ENCODE measurements at places on chromosomes 12 and 14. TPM values are rescaled to one million over a fixed set of nuclear protein-coding genes. Genes with fewer than 3 reads are reported as not detected.

The NUAK1 gene
- total RNA-seq, result 1.6 TPM

DNA sequence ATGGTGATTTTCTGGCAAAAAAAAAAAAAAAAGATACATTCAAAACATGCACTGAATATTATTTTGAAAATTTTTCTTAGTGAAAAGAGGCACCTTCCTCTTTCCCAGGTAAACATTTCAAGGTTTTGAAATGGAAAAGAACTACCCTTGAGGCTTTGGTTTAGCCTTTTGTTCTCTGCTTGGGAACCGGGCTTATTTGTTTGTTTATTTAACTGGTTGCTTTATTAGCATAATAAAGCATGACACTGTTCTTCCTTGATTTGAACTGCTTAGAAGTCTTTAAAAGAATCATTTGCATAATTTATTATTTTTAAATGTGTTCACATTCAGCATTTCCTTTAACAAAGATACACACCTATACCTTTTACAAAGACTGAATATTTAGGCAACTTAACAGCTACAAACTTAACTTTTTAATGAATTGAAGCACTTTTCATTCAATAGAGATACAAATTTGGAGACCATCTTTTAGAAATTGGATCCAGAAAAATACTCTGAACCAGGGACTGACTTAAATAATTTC, 174.5 kb downstream of the FBXL14 start:
- H3K27me3 ChIP-seq, result no peaks in the 10 kb centered on the region
- H3K36me3 ChIP-seq, result peaks cover 22% of the 10 kb centered on the region
- H3K4me3 ChIP-seq, result no peak overlapping the region
- H3K4me1 ChIP-seq, result peaks cover 15% of the 10 kb centered on the region

DNA sequence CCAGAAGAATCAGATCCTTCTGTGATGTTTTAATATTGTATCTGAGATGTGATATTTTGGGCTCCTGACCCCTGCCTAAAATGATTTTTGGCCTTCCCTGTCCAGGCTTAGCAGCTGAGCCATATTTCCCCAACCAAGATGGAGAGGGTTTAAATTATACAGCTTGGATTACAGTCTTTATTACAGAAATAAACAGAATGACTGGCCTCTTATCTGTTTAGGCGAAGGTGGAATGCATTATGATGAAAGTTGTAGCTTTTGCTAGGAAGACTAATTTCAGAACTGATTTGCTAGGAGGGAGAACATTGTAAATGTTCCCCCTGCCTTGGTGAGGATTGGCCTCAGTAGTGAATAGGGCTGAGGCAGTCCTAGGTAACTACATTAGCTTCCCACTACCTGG, 23.3 kb downstream of the BMAL2 start:
- no peaks in the 10 kb centered on the region for H3K27me3 ChIP-seq
- H3K4me1 ChIP-seq, result no peaks in the 10 kb centered on the region
- DNase-seq, result no peak
- H3K27ac ChIP-seq, result no peak overlapping the region
- H3K36me3 ChIP-seq, result no peaks in the 10 kb centered on the region
- no peak overlapping the region for H3K4me3 ChIP-seq

The NEUROD4 gene
- total RNA-seq, result not detected

- no peak overlapping the region for H3K4me3 ChIP-seq
- no peaks in the 10 kb centered on the region for H3K36me3 ChIP-seq
- no peak overlapping the region for H3K27ac ChIP-seq
- DNase-seq, result no peak
Measured at GRCh38 chr14:43525658-43526057, 981.4 kb downstream of the FSCB start.

The GSC gene
- total RNA-seq, result not detected

The RAPGEF3 gene
- total RNA-seq, result 0.25 TPM

DNA sequence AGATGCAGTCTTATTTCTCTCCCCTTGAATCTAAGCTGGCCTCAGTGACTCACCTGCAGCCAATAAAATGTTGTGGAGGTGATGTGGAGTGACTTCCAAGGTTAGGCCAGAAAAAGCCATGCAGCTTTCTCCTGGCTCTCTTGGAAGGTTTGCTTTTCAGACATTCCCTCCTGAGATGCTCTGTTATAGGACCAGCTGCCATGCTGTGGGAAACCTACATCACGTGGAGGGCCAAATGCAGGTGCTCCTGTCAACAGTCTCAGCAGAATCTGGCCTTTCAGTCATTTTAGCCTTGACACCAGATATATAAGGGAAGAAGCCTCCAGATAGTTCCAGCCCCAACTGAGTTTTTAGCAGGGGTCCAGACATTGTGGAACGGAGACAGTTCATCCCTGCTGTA, 38.1 kb upstream of the DACT1 start:
- DNase-seq, result no peak
- H3K4me3 ChIP-seq, result no peak overlapping the region
- no peak overlapping the region for H3K27ac ChIP-seq
- no peaks in the 10 kb centered on the region for H3K4me1 ChIP-seq

The TNS2 gene
- total RNA-seq, result 2.4 TPM

DNA sequence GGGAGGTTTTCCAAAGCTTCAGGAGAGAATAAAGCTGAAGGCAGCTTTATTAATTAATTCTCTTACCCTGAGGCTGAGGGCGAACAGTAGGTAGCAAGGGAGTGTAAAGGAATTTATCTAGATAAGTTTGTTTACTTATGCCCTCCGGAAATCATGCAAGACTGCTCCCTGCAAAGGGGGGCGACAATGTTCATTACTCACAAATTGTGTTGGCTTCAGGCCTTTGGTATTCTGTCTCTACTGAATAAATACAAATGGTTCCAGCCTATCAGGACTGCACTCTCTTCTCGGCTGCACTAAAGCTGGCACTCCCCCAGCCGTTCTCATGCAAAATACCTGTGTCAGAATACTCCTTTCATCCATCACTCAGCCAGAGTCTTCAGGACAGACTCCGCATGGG, 120.8 kb downstream of the PPHLN1 start:
- no peak overlapping the region for H3K27ac ChIP-seq
- H3K36me3 ChIP-seq, result peaks cover 41% of the 10 kb centered on the region
- no peak overlapping the region for H3K4me3 ChIP-seq
- no peaks in the 10 kb centered on the region for H3K4me1 ChIP-seq
- DNase-seq, result no peak

DNA sequence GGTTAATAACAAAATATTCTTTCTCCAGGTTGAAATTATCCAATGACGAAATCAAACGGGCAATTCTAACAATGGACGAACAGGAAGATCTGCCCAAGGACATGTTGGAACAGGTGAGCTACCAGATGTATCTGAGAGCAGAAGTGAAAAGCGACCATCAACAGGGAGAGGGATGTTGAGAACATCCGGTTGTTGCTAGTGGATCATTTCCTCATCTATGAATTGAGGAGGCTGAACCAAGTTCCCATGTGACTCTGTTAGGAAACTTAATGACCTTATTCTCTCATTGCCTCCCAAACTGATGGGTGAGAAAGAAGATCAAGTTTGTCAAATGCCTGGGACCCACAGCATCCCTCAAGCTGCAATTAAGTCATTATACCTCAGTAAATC, 117.7 kb downstream of the GPR135 start:
- no peak overlapping the region for H3K4me3 ChIP-seq
- H3K4me1 ChIP-seq, result no peaks in the 10 kb centered on the region
- H3K27ac ChIP-seq, result no peak overlapping the region
- H3K36me3 ChIP-seq, result no peaks in the 10 kb centered on the region
- H3K27me3 ChIP-seq, result no peaks in the 10 kb centered on the region
- DNase-seq, result no peak

DNA sequence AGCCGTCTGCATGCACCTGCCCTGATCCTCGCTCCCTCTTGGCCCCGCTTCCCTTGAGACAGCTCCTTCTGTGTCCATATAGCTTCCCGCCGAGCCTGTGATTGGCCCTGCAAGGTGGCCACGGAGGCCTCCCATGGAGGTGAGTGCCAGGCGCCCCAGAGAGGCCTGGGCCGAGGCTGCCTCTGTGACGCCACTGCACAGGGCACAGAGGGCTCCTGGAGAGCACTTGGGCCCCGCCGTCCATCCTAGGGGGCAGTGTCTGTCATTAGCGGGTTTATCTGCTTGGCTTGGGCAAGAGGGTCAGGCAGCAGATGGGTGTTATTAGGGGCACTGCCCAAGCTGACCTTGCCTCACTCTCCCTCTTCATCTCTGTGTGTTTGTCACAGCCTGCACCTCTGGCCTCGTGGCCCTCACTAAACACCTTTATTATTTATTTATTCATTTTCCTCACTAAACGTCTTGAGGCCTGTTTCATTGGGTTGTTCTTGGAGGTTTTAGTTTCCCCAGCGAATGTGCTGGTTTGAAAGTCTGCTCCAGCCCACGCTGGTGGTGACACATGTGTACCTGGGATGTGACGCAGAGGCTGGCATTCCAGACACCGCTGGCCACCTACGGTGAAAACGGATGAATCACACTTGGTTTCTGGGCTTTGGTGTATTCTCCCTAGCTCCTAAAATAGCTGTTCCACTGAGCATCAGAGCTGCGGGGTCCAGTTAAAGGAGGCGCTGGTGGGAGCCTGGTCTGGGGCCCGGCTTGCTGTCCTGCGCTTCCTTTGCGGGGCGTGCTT, 5.9 kb downstream of the ZFYVE21 start:
- H3K36me3 ChIP-seq, result no peaks in the 10 kb centered on the region
- H3K27me3 ChIP-seq, result no peaks in the 10 kb centered on the region
- DNase-seq, result no peak
- H3K27ac ChIP-seq, result no peak overlapping the region
- no peak overlapping the region for H3K4me3 ChIP-seq
- H3K4me1 ChIP-seq, result peaks cover 8% of the 10 kb centered on the region

The SVOP gene
- not detected for total RNA-seq

DNA sequence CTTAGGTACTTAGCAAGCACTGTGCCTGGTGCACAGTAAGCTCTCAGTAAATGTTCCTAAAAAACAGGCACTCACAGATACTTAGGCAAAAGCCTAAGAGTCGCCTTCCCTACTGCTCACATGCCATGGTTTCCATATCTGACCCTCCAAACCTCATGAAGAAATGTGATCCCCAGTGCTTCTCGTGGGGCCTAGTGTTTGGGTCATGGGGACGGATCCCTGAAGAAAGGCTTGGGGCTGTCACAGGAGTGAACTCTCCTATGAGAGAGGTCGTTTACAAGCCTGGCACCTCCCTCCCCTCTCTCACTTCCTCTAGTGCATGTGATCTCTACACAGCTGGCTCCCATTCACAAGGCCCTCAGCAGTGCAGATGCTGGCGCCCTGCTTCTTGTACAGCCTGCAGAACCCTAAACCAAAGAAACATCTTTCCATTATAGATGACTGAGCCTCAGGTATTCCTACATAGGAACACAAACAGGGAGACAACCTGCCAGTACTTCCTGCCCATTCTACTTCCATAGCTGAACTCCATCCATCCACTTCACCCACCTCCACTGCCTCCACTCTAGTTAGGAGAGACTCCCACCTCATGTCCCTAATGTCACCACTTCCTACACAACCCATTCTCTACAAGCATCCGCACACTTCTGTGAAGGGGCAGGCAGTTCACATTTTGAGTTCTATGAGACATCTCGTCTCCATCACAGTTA, 2.9 kb downstream of the SLC15A4 start:
- peaks cover 53% of the 10 kb centered on the region for H3K4me1 ChIP-seq
- no peaks in the 10 kb centered on the region for H3K27me3 ChIP-seq
- peak overlapping the region; percentile 99 for H3K27ac ChIP-seq

DNA sequence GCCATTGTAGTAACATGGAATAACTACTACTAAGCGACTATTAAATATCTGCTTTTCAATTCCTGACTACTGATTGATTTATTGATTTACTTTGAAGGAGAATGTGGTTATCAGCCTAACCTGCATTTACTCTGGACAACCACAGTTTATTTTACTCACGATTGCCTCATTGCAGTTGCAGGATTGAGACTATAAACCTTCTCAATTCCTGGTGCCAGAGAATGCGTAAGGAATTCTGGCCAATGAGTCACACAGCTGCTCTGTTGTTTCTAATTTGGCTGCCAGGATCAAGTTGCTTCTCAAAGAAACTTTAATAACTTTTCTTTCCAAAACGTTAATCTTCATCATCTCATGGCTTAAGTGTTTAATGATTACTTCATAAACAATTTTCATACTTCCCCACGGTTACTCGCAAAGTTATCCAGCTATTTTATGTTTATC, 13.1 kb upstream of the TMTC1 start:
- H3K27ac ChIP-seq, result no peak overlapping the region
- no peaks in the 10 kb centered on the region for H3K36me3 ChIP-seq
- no peaks in the 10 kb centered on the region for H3K4me1 ChIP-seq
- no peak for DNase-seq

The TMPRSS12 gene
- total RNA-seq, result not detected

GRCh38 chr12:108127654-108128053, 1.4 kb upstream of the WSCD2 start:
- no peak for DNase-seq
- no peak overlapping the region for H3K4me3 ChIP-seq
- H3K4me1 ChIP-seq, result no peaks in the 10 kb centered on the region

The HSPA2 gene
- 5.7 TPM for total RNA-seq

The NYNRIN gene
- not detected for total RNA-seq

Measured in natural killer cell treated with Interleukin-12 subunit alpha and Interleukin-12 subunit beta and Interleukin-15 and Interleukin-18, amount 100 ng/mL, for 72 hours (primary cell).